Hematopoietic multipotent progenitor cell treated with erythropoietin and hydrocortisone succinate and interleukin-3 and kit ligand, for 4 days (in vitro differentiated cells): ENCODE measurements at places on chromosomes 6 and 20.
A peak's percentile ranks its signal among the peaks of the same experiment; 100 is the strongest.

DNA sequence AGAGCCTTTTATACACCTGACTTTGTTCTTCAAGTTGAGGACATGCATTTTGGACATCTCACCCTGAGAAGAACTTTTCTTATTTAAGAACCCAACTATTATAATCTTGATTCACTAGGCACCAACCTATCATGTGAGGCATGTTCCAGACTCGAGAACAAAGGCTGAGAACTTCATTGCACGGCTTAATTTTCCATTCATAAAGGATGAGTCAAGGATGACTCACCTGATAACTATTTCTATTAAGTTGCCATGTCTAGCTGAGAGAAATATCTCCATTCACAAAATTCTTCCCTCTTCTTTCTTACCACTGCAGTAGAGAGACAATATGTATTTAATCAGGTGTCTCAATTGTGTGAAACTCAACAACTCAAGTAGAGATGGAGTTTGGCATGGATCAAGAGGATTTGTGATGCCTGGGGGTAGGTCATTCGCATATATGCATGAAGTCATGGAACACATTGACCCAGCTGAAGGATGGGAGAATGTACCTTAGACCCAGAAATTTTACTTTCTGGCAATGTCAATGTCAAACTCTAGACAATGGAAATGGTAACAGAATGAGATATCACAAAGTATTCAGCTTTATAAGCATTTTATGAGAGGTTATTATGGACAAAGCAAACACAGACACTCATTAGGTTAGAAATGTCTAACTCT lies 208.7 kb upstream of the PRND start:
- no peak for DNase-seq

GRCh38 chr6:41652866-41653652 lies 14.8 kb downstream of the MDFI start:
- no peak for DNase-seq

DNA sequence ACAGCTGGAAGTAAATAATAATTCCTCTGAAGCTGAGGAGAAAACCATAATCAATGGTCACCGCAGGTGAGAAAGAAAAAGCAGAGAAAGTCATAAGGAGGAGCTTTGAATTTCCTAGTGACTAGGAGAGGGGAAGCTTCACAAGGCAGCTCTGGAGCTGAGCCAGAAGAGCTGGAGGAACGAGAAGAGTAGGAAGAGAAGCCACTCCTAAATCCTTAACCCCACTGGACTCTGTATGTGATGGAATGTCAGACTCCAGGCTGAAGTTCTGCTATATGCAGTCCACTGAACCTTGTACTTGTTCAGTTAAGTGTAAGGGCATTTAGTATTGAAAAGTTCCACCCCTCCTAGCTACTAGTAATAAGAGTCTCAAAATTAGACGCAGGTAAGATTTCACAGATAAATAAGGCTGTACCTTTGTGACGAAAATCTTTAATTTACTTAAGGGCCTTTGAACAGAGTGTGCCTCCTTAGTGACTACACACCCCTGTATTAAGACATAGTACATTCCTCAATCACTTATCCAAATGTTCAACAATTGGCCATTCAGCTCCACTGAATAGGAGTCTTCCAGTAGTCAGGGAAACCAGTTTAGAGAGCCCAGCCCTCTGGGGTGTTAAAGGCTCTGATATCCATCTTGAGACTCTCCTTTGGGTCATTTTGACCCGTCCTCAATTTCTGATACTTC lies 71.4 kb upstream of the UFL1 start:
- DNase-seq = no peak

- no peak for DNase-seq
Observed at GRCh38 chr20:61859767-61860166, 205.9 kb downstream of the TAF4 start.

DNA sequence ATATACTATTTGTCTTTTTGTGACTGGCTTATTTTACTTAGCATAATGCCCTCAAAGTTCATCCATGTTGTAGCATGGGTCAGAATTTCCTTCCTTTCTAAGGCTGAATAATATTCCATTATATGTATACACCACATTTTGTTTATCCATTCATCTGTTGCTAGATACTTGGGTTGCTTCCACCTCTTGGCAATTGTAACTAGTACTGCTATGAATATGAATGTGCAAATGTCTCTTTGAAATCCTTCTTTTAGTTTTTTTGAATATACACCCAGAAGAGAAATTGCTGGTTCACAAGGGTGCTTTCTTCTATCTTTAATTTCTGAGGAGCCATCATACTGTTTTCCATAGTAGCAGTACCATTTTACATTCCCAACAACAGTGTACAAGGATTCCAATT lies 21.3 kb upstream of the MAP7 start:
- DNase-seq = no peak

GRCh38 chr6:18414116-18414515 lies 27.0 kb downstream of the RNF144B start:
- DNase-seq = no peak

DNA sequence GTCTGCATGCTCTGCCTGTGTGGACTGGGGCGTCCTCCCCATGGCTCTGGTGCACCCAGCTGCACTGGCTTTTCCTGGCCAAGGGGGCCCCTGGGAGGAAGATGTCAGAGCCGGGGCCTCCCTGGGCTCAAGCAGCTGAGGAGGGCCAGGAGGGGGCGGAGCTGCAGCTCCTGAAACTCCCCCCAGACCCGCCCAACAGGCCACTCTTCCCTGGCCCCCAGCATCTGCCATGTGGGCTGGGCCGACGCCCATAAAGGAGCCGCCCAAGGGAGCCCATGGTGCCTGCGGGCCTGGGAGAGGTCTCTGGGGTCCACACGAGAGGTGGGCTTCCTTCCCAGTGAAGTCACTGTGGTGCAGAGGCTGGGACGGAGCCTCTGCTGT lies 4.0 kb downstream of the RBBP8NL start:
- peak; percentile 45 for DNase-seq

DNA sequence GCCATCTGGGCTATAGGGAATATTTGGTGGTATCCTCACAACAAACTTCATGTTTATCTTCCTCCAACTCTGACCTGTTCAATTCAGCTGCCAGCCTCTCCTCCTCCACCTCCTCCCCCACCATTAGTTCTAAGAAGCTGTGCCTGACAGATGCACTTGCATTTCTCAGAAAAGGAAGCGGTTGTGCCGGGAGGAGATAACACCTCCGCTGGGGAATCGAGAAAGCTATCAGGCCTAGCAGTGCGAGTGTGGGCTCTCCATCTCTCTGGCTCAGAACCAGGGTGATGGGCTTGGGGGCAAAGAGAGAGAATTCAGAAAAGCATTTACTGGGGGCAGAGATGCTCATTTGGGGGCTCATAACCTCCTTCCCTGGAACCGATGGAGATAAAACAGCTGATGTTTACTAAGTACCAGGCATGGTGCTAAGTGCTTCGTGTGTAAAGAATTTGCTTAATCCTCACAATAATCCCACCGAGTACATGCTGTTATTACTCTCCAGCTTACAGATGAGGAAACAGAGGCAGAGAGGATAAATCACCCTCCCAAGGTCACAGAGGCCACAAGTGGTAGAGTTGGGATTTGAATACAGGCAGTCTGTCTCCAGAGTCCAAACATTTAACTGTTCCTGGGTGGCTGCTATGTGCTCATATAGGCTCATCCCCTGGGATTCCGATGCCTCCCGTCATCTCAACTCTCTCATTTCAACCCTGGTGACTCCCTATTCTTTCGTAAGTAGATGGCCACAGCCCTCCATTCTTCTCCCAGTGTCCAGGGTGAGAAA lies 38.3 kb downstream of the COX4I2 start:
- DNase-seq = peak; percentile 99

- DNase-seq = peak; percentile 78
Observed at GRCh38 chr6:27825025-27825793, 87.0 kb downstream of the OR2B2 start.

GRCh38 chr6:2192976-2193375 lies 52.4 kb downstream of the GMDS start:
- DNase-seq = no peak

GRCh38 chr6:106516616-106517015 lies 112.7 kb downstream of the RTN4IP1 start:
- peak; percentile 84 for DNase-seq

- DNase-seq = no peak
Observed at GRCh38 chr20:1265226-1265915, 723 bp upstream of the SNPH start.

DNA sequence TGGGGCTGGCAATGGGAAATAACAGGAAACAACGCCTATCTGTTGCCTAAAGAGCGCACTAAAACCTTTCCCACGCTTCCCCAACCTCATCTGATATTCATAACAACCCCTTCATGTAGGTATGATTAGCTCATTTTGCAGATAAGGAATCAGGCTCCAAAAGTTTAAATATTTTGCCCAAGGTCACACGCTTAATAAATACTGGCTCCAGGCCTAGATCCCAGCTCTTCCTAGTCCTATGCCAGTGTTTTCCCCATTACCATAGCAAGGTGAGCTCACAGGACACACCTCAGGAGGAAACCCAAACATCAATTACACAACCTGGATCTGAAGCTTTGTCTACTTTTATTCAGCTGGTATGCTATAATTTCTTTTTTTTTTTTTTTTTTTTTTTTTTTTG lies 19.6 kb downstream of the MBOAT1 start:
- DNase-seq = no peak

- no peak for DNase-seq
Observed at GRCh38 chr20:50468378-50468798, 41.8 kb upstream of the PTPN1 start.

GRCh38 chr20:47061549-47061948 lies 166.9 kb downstream of the EYA2 start:
- no peak for DNase-seq

GRCh38 chr6:144340541-144341371 lies 55.6 kb downstream of the UTRN start:
- DNase-seq = no peak

GRCh38 chr6:20200761-20201630 lies 11.3 kb downstream of the MBOAT1 start:
- DNase-seq = no peak

DNA sequence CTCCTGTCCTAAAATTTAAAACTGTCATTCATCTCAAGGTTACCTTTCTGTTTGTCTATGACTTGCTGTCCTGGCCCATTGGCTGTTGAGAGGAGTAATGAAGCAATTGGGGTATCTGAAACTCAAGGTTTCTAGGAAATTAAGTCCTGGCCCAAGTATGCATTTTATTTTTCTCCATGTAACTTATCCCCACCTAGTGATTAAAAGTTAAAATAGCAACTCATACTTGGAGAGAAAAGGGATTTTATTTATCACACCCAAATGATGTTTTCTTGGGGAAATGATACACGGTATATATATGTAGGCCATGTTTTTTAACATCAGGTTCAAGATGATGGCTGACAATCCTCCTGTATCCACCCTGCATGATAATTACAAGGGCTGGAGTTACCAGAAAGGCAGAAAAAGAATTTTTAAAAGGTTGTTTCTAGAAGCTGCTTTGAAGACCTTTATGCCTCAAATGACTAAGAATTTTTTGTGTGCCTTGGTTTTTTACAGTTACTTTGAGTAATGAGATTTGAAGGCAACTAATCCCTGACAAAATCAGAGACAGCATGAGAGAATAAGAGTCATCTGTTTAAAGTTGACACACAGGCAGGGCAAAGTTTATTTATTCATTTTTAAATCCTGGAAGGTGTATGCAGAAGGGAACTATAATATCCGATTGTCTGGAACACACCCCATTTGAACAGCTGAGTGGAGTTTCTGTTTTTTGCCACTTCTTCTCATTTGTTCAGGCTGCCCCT lies 28.9 kb upstream of the C6orf58 start:
- peak; percentile 21 for DNase-seq

DNA sequence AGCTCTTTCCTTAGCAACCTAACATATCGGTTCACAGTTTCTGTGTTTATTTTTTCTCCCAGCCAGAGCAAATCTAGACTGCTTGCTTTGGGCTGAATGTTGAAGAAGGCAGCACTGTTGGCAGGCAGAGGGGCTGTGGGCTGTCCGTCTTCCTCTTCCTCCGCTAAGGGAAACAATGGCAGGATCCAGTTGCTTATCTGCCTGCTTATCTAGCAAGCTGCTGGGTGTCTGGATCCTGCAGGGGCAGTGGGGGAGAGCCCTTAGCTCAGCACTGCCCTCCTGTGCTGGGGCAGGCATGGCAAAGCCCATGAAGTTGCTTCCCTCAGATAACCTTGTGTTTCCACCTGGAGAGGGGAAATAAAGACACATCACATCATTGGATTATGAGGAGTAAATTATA lies 92.7 kb upstream of the CD93 start:
- peak; percentile 64 for DNase-seq

GRCh38 chr6:166520905-166521834 lies 65.3 kb downstream of the RAMACL start:
- no peak for DNase-seq

GRCh38 chr20:13927171-13927570 lies 63.2 kb downstream of the SEL1L2 start:
- no peak for DNase-seq

GRCh38 chr6:82441047-82441855 lies 77.6 kb downstream of the TPBG start:
- no peak for DNase-seq

DNA sequence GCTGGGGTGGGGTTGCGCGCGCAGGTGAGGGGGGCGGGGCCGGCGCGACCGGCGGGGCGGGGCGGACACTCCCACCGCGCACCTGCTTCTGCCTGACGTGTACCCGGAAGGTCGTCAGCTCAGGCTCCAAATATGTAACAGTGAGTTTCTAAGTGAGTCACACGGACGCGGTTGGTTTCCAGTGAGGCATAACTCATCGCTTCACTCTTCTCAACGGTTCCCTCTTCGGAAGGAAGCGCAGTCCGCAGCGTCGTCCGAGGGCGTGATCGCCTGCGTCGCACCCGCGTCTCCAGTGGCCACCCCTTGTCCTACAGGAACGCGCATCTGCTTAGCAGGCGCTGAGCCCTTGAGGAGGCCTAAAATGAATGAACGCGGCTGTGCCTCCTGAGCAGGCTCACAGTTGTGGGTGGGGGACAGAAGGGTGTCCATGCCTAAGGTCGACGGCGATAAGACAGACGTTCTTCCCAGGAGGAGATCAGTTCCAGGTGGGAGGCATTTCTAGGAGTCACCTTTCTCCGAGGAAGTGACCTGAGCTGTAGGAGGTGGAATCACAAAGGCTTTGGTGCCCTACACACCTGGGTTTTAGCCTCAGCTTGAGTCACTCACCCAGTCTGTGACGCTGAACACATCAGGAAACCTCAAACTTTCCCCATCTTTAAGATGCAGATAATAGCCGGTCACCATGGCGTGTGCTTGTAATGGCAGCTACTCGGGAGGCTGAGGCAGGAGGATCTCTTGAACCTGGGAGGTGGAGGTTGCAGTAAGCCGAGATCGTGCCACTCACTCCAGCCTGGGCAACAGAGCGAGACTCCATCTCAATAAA lies 50.9 kb upstream of the EZR start:
- peak; percentile 94 for DNase-seq
